ENCODE measurements at places on chromosomes 13 and 19.

- DNase-seq: no peak
Measured at GRCh38 chr13:59086147-59086546, 1077.6 kb downstream of the DIAPH3 start.

GRCh38 chr19:38267761-38268483 lies 3.5 kb downstream of the SPINT2 start:
- DNase-seq: no peak

GRCh38 chr19:38433268-38433733 lies at the start of gene RYR1:
TSS of gene RYR1 (plus strand) at chr19:38433691. CDS start at chr19:38433830, 139 bp downstream.
- DNase-seq: peak; percentile 49

- DNase-seq: no peak
Measured at GRCh38 chr19:35337097-35337983, 8.4 kb downstream of the CD22 start.

DNA sequence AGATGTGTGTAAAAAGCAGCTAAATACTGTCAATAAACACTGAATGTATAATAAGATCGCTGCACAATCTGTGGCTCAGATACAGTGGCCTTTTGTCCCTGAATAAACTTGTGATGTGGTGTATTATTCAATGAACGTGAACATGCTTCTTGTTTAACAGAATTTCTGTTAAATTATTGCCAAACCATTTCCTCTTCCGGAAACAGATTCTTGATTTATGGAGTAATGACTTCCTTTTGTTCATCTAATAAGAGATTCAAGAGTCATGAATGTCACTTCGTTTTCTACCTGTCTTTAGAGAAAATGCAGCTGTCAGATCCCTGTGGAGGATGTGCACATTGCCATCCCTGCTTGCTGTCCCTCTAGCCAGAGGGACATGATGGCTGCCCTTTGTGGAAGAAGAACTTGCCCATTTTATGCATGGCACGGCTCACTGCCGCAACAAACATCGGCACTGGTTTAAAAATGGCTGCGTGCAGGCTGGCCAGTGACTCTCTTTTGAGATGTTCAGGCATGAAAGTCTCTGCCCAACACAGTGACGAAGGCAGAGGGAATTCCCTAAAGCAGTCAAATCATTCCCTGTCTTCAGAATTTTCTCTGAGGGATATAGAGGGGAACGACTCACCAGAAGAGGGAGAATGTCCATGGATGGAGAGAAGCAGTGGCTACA lies 3.1 kb upstream of the TNFSF13B start:
- no peak for DNase-seq

- DNase-seq: no peak
Measured at GRCh38 chr13:41032691-41033376, 13.7 kb upstream of the ELF1 start.

DNA sequence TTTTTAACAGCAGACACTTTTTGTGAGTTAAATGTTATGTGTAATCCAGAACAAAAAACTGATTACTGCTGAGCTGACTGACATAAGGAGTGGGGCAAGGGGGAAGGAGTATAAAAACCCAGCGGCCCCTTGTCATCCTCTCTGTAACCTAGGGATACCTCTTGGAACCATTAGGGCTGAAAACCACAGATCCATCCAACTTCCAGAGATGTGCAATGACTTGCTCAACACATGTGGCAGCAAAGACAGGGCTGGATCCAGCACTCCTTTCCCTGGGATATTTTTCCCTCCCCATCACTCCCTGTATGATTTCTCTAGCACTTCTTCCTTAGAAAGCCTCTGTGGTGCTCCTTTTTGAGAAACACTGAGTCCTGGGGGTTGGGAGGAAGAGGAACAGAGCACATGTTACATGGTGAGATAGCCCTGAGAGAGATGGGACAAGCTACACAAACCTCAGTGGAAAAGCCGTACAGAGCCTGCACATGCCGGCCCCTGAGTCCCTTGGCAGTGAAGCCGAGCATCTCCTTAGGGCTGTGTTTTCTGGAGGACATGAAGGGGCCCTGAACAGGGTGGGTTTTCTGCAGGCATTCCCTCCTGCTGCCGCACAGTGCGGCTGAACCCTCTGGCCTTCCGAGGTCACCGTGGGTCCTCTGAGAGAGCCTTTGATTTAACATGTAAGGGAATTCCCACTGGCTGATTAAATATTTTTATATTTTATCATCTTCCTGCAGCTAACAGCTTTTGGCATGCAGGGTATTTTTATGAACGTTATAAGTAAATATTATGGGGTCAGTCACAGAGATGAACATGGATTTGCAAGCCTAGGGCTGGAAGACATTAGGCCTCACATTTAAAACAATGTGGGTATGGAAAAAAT lies 219.9 kb downstream of the COG6 start:
- no peak for DNase-seq

- peak; percentile 89 for DNase-seq
Measured at GRCh38 chr19:11092181-11092538, 2.9 kb downstream of the LDLR start.

- DNase-seq: no peak
Measured at GRCh38 chr13:31945202-31945961, 86.2 kb upstream of the FRY start.

GRCh38 chr19:48933382-48933932 lies at the start of gene DHDH:
TSS of gene DHDH (plus strand) at chr19:48933699. CDS start at chr19:48933722, 23 bp downstream.
- peak; percentile 93 for DNase-seq

- no peak for DNase-seq
Measured at GRCh38 chr13:48192411-48192935, 40.5 kb upstream of the ITM2B start.

- no peak for DNase-seq
Measured at GRCh38 chr19:32189956-32190706, 155.3 kb upstream of the ZNF507 start.

- DNase-seq: peak; percentile 35
Measured at GRCh38 chr13:97015661-97016350, 21.5 kb upstream of the OXGR1 start.

GRCh38 chr19:14167576-14168138 lies 31.3 kb upstream of the ASF1B start:
- peak; percentile 39 for DNase-seq

GRCh38 chr19:41917676-41918075 lies 10.6 kb downstream of the ERFL start:
- DNase-seq: no peak

GRCh38 chr19:35557539-35558399 lies 5.7 kb downstream of the ATP4A start:
- peak; percentile 59 for DNase-seq

DNA sequence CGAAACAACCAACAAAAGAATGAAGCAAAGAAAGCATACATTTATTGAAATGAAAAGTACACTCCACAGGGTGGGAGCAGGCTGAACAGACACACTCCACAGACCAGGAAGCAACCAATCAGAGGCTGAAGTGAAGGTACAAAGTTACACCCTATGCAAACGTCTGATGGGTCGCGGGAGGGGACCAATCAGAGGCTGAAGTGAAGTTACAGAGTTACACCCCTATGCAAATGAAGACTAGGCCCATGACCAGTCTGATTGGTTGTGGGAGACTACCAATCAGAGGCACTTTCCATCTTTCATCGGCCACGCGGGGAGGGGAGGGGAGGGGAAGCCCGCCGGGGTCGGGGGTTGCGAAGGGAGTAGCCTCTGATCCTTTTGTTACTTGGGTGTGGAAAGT lies 12.4 kb upstream of the FBL start:
- DNase-seq: peak; percentile 80

- DNase-seq: no peak
Measured at GRCh38 chr13:46544208-46544607, 8.8 kb upstream of the LRCH1 start.

DNA sequence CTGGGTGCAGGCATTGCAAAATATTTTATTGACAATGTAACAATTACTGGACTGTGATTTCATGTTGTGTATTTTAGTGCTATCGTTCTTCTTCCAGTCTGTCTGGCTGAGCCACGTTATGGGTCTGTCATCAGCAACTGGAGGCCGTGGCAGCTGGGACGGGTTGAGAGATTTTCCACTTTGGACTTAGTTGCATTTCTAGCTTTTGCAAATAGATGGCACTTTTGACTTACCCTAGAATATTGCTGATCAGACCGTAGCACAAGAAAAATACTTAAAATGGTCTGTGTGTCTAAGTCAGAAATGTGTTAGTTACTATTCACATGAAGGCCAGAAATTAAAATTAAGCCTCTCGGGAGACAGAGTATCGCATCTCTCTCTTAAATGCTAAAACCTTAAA lies 211.1 kb downstream of the TEX29 start:
- DNase-seq: no peak

DNA sequence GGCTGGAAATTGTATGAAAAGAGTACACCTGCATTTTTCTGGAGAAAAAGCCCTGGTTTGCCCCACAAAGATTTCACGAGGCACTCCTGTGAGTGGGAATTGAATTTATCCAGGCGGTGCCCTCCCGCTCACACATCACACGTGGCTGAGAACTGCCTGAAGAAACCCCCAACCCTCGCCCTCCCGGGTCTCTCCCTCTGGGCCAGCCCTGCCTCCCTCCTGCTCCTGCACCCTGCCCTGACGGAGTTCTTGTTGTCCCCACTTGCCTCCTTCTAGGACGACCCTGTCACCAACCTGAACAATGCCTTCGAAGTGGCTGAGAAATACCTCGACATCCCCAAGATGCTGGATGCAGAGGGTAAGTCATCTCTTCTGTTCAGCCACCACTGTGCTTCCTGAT lies 35.2 kb downstream of the CAPN12 start:
- DNase-seq: no peak

DNA sequence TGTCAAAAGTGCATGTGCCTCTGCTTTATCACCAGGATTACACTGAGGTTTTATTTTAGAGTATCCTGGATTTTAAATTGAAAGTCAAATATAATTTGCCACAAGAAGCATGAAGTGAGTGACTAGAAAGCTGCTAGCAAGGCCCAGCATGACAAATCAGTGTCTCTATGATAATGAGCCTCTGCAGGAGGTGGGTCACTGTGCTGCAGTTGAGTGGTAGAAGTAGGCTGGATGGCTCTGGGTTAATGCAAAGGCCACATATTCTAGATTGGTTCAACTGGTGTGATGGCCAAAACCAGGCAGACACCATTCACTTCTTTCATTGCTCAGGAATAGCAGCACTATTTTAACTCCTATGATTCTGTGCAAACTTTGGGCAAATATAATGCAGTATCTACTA lies 491.5 kb downstream of the OLFM4 start:
- no peak for DNase-seq

DNA sequence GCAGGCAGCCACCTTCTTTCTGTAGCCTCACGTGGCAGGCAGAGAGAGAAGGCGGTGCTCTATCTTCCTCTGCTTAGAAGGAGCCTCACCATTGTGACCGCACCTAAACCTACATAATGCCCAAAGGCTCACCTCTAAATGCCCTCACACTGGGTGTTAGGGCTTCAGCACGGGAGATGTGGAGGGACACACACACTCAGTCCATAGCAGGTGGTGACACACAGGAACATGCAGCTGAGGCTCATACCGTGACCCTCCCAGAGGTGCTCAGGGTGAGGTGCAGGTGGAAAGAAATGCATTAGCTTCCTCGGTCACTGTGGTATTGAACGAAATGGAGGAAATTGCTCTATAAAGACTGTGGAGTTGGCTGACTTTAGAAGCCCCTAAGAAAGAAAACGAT lies 37.7 kb upstream of the TUBGCP3 start:
- DNase-seq: no peak

Data from CD4-positive, alpha-beta T cell treated with Interleukin-12 subunit alpha and Interleukin-12 subunit beta, for 1 hour (primary cell).